ENCODE measurements at places on chromosomes 6 and 20.

DNA sequence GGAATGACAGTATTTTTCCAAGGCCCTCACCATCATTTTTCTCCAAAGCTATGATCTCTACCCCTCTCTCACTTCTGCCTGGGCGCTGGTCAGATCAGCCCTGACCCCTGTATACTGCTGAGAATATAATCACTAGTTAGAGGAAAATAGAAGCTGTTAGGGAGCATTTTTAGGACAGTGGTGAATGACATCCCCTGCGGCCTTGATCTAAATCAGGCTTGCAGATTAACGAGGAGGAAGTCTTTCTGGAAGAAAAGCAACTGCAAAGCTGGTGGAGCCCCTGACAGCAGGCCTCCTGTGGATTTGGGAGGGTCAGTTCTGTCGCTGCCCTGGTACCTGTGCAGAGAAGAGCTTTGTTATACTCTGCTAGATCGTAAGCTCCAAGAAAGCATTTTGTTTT is 107.9 kb downstream of the RPP40 start:
- DNase-seq = no peak

- DNase-seq = peak; percentile 35
Measured at GRCh38 chr6:14721103-14721758, 524.6 kb upstream of the JARID2 start.

DNA sequence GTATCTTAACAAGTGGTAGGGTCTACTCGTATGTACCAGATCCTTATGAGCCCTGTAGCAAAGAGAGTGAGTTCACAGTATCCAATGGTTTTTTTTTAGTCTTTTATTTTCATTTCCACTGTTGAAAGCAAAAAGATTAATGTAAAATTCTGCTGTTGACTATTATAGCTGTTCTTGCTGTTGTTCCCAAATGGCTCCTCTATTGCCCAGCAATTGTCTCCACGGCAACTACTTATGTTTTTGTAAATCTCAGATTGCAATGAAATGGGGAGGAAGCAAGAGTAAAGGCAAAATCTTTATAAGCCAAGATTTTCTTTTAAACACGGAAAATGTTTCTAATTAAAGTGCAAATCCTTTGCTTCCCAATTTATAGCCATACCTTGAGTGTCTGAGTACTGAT is 406.1 kb downstream of the EPM2A start:
- DNase-seq = no peak

DNA sequence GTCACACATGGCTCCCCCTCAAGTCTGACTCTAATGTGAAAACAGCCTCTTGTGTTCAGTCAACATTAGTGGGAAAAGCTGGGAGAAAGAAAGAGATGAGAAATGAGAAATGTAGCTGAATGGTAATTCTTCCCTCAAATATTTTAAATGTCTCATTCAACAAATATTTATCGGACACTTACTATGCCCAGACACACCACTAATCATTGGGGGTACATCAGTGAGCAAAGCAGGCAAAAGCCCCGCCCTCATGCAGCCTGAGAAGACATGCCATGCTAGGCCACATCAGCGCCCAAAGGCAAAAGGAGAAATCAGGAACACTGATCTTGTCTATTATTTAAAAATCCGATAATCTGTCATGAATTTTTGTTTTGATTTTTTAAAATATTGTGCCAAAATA is 89.9 kb upstream of the ASF1A start:
- no peak for DNase-seq

GRCh38 chr6:17884498-17885478 is 102.6 kb downstream of the KIF13A start:
- no peak for DNase-seq

DNA sequence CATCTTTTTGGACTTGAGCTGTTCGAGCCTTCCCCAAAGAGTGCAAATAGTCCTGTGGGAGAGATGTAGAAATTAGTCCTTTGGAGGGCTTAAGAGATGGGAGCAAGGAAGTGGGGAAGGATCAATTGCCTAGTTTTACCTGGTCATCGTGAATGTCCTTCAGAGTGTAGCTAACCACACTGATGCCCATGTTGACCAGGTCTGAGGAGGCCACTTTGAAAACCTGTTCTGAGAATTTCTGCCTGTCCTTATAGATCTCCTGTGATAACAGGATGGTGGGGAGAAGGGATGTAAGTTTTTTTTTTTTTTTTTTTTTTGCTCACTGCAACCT is 2.0 kb downstream of the FLOT1 start:
- no peak for DNase-seq

- DNase-seq = peak; percentile 80
Measured at GRCh38 chr6:75296811-75297779, 12.5 kb upstream of the TMEM30A start.

- DNase-seq = no peak
Measured at GRCh38 chr20:78338-78737, 9.1 kb upstream of the DEFB125 start.

- DNase-seq = no peak
Measured at GRCh38 chr20:6673071-6673470, 94.4 kb upstream of the BMP2 start.

GRCh38 chr6:161370880-161371279 is 97.0 kb upstream of the AGPAT4 start:
- peak; percentile 65 for DNase-seq

DNA sequence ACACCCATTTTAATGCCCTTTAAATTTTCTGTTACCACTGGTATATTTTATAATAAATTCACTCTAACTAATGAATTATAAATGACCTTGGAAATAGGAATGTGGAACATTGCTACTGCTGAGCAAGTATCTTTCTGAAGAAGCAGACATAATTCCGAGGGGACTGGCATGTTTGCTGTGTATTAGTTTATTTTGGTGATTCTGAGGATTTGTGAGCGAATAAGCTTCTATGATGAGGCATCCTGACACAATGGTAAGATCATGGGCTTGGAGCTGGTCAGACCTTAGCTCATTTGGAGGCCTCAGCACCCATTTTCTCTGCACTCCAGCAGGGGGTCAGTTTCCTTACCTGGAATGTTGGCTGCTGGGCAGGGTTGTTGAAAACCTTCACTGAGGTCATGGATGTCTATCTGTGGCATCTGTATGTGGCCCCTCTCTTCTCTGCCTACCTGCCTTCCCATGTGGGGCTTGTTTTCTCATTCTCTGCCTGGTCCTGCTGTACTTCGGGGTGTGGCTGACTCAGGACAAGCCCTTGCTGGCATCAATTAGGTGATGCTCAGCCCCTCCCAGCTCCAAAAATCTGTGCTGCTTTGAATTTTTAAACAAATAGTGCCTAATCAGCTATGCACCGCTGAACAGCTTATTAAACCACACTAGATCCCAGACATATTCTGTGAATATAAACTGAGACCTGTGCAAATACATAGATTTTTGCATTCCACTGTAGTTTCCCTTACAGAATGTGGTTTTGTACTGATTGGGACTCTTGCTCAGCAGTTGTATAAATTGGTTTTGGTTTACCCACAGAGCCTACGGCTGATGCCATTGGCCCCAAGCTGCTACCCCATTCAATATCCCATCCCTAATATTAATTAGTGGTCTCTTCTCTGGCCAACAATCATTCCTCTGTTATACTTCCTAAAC is 10.7 kb downstream of the ARID1B start:
- DNase-seq = no peak

- DNase-seq = no peak
Measured at GRCh38 chr6:106167096-106167814, 81.1 kb downstream of the PRDM1 start.

- DNase-seq = no peak
Measured at GRCh38 chr20:43431134-43431519, 26.6 kb upstream of the SRSF6 start.
